Brain pericyte (primary cell): ENCODE measurements at places on chromosomes 4 and X.

DNA sequence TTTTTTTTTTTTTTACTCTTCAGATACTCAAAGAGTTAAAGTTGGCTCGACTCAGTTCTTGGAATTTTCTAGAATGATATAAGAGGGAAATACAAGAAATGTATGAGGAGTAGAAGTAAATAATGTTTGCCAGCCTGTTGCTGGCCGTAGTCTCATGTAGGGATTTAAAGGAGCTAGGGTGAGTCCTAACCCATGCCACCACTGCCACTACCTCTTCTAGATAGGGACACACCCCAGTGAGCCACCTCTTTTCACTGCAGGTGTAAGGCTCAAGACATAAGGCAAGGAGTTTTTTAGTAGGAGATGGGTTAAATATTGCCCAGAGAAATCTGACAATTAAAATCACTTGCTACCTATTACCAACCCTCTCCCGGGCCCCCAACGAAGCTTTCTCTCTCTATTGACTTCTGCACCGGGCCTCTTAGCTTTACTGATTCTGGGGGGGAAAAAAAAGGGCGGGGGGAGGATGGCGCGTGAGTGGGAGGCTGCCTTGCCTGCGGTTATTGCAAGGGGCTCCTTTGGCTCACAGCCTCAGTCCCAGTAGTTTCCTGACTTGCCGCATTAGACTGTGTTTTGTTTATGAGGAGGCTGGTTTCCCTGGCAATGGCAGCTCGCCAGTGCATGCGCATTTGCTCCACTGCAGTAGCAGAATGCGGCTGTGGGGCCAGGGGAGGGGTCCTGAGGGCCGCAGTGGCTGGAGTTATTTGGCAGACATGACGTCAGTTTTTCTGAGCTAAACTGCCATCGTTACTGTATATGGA lies 3.0 kb downstream of the LINC00632 start:
- DNase-seq, result no peak

- DNase-seq, result no peak
These were observed 221.0 kb upstream of the NWD2 start for GRCh38 chr4:37023504-37023903.

GRCh38 chrX:110188701-110189558 lies 129.0 kb downstream of the AMMECR1 start:
- DNase-seq, result no peak

DNA sequence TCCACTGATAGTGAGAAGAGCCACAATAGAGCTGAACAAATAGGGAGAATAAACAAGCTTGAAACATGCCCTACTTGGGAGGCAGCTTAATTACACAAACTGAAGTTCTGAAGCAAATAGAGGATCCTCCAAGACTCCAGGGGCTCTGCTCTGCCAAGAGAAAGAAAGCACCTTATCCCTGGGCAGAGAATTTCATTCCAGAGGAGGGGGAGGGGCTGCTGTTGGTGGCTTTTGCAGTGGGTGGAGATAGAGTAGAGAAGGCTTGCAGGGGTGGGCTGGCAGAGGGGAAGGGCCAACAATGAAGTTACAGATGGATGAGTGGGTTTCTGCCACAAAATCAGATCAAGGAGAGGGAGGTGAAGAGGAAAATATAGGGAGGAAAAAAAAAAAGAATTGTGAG lies 1.0 kb upstream of the LPAR4 start:
- DNase-seq, result no peak

- no peak for DNase-seq
These were observed 1.2 kb downstream of the GABRB1 start for GRCh38 chr4:47032405-47033106.

DNA sequence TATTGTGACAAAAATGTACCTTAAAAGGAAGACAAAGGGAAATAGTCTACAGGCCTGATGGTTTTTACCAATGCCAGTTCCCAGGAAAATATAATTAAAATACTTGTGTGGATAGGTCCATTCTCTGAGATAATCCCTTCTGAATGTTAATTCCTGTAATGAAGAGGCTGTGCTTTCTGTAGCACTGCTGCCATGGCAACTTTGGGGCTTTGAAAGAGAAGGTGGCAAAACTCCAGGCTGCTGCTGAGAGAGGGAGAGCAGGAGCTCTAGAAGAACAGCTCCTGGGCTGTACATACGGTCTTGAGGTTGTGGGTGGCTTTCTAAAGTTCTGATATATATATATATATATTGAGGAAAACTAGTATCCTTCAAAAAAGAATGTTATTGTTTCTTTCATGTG lies 125.4 kb downstream of the PDLIM5 start:
- no peak for DNase-seq

GRCh38 chr4:10582059-10582686 lies 102.4 kb downstream of the CLNK start:
- no peak for DNase-seq

DNA sequence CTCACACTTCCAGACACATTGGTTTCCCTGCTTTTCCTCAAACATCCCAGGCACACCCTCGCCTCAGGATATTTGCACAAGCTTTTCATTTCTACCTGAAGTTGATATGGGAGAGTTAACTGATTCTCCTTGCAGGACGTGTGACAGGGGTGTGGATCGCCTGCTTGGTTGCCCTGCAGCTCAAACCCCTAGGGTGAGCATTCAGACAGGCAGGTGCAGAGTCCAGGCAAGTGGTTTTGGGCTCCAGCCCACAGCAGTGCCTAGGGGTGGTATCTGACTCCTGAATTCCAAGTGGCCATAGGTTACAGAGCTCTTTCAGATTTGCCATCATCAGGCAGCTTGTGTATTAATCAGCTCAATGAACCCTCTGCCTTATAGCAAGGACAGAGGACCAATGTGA lies 1104.2 kb upstream of the IGFBP7 start:
- no peak for DNase-seq

DNA sequence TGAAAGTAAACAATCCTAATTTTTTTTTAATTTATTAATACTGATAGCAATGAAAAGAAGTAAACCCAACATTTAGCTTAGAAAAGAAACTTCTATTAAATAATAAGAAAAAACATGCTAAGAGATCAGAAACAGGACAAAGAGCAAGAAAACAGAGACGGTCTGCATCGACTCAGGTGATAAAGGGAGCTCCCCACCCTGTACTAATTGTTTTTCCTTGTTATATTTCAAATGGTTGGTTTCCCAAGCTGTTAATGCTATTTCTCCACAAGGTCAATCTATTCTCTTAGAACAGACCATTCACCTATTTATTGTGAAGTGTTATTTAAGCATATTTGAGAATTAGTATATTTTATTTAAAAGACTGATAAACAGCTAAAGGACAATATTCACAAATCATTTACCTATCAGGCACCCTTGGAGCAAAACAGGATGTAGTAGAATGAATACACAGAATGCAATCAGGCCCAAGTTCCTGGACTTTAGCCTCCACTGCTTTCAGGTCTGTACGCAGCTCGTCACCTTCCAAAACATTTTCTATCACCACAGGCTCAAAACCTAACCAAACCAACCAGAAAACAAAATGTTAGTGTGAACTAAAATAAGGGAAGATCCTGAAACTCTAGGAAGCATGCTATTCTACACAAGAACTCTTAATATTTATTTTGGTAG lies 5.5 kb downstream of the SEPSECS start:
- no peak for DNase-seq

DNA sequence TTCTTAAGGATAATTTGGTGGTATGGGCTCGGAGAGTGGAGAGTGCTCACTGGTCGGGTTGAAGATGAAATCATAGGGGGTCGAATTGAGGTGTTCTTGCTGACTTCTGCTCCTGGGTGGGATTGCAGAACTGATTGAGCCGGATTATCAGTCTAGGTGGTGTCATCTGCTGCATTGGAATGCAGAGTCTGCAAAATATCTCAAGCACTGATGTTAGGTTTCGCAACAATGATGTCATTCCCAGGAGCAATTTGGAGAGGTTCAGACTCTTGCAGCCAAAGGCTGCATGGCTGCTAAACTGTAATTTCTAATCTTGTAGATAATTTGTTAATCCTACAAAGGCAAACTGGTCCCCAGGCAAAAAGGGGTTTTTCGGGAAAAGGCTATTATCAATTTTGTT lies 67.7 kb downstream of the RHOH start:
- DNase-seq, result no peak

DNA sequence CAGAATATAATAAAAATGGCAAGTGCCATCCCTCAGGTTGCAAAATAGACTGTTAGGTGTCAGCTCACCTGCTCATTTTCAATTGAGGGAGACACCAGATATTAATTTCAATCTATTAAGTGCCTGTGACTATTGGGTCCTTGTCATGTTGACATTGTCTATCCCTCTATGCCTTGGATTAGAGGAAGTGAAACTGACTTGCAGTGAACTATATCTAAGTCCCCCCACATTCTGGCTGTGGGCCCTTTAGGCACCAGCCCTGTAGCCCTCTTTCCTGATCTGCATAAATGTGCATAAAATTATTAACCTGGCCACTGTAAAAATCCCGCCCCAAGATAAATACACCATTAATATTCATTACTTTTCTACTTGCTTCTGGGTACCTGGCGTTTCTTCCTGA lies 293.0 kb upstream of the CLNK start:
- no peak for DNase-seq

DNA sequence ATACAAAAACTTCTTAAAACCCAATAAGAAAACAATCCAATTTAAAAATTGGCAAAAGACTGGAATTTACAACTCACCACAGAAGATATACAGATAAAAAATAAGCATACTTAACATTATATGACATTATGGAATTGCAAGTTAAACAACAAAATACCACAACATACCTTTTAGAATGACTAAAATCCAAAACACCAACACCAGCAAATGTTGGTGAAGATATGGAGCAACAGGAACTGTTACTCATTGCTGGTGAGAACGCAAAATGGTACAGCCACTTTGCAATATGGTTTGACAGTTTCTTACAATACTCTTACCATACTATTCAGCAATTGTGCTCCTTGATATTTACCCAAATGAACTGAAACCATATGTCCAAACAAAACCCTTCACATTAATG lies 112.4 kb downstream of the ADGRL3 start:
- DNase-seq, result no peak

- no peak for DNase-seq
These were observed 180.6 kb downstream of the VSIG4 start for GRCh38 chrX:65859299-65859698.

DNA sequence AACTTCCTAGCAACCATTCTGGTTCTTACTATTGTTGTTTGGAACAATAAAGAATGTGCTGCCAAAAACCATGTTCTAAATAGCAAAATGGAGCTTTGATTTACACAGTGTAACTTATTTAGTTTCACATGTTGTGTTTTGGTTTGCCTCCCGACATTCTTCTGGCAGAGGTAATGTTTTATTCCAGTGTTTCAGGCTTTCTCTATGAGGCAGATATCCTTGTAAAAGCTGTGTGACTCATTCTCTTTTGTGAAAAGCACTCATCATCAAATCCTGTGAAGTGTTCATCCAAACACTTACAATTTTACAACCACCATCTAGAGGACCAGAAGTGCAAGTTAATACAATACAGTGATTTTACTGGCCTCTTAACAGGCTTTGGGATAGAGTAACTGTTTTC lies 219.0 kb upstream of the GIMD1 start:
- no peak for DNase-seq

- no peak for DNase-seq
These were observed 108.9 kb downstream of the EFHC2 start for GRCh38 chrX:44234541-44234940.

- no peak for DNase-seq
These were observed 9.5 kb upstream of the NOX1 start for GRCh38 chrX:100883654-100884053.
